ENCODE measurements at places on chromosomes 6 and 20.

DNA sequence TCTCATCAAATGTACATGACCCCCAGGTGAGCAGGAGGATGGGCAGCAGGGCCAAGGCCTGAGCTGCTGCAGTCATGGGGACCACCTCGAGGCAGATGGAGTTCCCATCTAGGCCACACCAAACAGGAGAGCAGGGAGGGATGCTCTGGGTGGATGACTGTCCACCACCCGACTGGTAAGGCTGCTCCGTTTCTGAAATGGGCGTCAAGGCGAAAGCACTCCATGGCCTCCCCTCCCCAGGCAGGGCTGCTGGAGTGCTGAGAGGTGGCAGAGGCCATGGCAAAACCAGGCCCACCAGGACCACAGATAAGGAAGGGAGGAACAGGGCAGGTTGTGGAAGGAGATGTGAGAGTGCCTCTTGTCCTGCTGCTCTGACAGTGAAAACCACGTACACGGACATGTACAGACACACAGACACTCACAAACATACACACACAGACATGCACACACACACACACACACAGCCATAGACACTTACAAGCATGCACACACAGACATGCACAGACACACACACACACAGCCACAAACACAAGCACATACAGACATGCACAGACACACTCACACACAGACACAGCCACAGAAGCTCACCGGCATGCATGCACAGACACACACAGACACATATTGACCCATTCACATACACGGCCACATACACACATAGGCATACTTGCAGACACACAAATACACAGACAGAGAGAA lies 93.2 kb downstream of the PSMG4 start:
- no peak for DNase-seq

GRCh38 chr6:47162793-47163192 lies 120.7 kb upstream of the ADGRF1 start:
- DNase-seq = no peak

DNA sequence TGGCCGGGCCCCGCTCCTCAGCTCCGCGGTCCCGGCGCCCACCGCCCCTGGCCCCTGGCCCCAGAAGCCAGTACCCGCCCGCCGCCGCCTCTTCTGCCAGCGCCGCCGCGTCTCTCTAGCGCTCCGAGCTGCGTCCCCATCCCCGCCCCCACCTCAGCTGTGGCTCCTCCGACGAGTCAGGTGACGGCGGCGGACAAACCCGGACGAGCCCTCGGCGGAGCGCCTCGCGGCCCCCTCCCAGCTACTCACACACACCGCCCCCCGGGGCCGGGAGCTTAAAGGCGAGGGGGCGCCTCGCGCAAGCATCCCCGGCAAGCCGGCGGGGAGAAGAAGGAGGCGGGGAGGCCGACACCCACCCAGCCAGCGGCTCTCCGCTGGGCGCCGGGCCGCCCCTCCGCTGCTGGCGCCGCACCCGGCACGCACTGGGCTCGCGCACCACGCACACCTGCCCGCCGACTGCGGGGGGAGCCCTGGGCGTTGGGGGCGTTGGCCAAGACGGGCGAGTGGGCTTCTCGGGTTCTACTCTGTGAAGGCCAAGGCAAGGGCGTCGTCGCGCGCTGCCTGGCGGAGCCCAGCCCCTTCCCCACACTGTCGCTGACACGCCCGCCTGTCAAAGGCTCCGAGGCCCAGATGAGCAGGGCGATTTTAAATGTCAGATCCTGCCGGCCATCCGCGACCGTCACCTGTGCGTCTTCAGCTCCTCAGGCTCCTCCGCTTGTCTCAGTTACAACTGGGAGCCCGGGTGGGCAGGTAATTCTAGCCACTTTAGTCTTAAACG lies at the start of gene SNAP91:
SNAP91 (minus strand) TSS at position 132 of the 778 bp plus-strand sequence. CDS start 1,174 bp downstream, outside the sequence.
- no peak for DNase-seq

GRCh38 chr20:59014680-59015389 lies 4.4 kb upstream of the TUBB1 start:
- no peak for DNase-seq

DNA sequence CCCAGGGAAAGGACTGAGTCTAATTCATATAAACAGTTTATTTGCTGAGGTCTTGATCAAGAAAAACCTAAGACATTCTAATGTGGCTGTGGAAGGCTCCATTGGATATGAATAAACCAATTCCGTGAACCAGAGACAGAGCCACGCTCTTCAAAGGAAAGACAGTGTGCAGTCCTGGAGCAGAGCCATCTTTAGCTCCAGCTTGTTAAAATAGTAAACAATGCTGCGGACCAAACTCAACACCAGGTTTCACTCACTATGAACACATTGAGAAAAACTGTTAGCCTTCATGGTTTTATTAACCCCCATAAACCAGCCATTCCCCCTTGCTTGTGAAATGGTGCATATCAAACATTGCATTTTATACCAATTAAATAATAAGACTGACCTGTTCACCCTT lies 61.9 kb downstream of the COL9A1 start:
- DNase-seq = no peak

DNA sequence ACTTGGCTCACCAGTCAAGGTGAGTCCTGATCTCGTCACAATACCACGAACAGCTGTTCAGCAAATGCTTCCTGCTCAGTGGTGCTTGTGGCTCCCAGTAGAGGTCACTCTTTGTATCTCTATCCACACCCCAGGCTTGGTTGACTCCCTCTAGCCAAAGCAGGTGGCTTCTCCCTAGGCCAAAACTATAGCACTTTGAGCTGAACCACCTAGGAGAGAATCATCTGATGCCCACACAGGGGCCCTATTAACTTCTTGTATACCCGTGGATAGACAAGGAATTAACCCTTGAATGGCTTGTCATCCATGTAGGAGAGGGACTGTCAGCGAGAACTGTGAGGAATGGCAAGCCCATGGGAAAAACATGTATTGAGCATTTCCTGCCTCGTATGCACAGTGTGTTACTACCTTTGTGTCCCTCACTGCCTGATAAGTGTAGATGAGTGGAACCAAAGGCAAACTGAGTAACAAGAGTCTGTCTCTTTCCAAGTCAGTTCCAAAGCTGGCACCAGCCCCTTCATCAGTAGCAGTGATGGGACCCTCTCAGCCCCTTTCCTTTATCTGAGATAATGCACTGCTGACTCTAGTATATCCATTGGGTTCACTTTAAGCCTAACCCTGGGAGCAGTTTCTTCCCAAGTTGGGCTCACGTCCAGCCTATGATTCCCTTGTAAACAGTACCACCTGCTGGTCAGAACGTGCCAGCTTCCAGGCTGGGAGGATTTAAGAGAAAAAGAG lies 42.5 kb downstream of the EIF2S2 start:
- peak; percentile 18 for DNase-seq

- no peak for DNase-seq
Observed at GRCh38 chr6:128446497-128446896, 73.9 kb downstream of the PTPRK start.

DNA sequence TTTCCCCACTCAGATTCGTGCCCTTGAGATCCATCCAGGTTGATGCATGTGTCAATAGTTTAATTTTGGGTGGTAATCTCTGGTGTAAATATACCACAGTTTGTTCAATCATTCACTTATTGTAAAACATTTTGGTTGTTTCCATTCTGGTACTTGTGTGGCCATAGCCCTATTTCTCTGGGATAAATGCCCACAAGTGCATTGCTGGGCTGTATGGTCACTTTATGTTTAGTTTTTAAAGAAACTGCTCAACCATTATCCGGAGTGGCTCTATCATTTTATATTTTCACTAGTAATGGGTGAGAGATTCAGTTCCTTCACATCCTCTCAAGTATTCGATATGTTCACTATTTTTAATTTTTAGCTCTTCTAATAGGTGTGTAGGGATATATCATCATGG lies 60.7 kb upstream of the RNF24 start:
- DNase-seq = no peak

GRCh38 chr20:47188540-47188939 lies 168.0 kb downstream of the ZMYND8 start:
- no peak for DNase-seq

DNA sequence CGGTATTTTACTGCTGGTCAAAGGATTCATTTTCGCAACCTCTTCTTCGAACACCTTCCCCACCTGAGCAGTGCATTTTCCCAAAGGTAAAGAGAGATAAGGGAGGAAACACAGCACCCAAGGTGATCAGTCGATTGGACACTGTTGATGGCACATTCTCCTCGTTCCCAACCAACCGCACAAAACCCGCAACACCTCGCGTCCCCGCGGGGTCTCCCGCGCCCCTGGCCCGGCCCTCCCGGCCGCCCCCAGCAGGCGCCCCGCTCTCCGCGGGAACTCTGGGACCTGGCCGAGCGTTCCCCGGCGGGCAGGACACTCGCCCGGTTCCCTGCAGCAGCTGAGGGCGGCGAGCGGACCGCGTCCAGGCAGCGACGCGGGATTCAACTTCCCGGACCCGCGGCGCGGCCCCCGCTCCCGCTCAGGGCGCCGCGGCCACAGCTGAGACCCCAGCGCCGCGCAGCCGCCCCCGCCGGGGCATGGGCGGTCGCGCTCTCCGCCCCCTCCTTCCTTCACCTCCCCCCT lies 506 bp downstream of the RGS17 start:
- no peak for DNase-seq

- DNase-seq = no peak
Observed at GRCh38 chr6:106702451-106703110, 73.2 kb downstream of the QRSL1 start.

DNA sequence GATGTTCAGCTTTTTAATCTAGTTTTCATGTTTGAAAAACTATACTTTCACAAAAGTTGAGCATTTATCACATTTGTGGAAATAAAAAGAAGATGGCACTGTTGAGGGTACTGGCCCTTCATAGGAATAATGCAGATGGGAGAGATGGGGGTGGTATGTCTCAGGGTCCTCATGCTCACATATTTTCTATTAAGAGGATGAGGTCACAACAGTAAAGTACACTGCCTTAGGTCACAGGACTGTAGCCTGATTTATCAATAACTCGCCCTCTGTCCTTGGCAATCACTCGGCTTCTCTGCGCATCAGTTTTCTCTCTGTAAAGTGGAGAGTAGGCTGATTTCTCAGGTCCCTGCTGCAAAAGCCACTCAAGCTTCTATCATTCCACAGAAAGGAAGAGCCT lies 55.9 kb downstream of the PPP1R3G start:
- DNase-seq = no peak

DNA sequence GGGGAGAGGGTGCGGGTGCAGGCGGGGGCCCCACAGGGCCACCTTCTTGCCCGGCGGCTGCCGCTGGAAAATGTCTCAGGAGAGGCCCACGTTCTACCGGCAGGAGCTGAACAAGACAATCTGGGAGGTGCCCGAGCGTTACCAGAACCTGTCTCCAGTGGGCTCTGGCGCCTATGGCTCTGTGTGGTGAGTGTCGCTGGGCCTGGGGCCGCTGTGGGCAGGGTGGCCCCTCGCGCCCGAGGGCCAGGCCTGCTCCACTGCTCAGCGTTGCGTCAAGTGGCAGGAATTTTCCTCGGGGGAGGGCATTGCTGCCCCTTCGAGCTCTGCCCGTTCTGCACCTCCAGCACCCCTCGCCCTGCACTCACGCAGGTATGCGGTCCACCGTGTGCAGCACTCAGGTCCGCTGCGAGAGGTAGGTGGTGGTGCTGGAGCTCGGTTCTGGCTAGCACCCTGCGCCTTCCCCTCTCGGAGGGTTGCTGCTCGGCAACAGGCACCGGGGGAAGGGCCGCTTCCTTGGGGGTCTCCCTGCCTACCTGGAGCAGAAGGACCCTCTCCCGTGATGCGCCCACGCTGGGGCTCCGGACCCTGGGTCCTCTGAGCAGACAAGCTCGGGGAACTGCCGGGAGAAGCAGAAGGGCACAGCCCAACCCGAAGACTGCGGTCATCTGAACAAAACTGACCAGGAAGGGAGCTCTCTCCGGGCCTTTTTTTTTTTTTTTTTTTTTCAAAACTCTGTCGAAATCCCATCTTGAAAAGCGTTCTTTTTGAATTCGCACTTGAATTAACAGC lies 674 bp downstream of the MAPK14 start:
- peak; percentile 17 for DNase-seq

GRCh38 chr6:106757722-106758467 lies 128.5 kb downstream of the QRSL1 start:
- DNase-seq = no peak

DNA sequence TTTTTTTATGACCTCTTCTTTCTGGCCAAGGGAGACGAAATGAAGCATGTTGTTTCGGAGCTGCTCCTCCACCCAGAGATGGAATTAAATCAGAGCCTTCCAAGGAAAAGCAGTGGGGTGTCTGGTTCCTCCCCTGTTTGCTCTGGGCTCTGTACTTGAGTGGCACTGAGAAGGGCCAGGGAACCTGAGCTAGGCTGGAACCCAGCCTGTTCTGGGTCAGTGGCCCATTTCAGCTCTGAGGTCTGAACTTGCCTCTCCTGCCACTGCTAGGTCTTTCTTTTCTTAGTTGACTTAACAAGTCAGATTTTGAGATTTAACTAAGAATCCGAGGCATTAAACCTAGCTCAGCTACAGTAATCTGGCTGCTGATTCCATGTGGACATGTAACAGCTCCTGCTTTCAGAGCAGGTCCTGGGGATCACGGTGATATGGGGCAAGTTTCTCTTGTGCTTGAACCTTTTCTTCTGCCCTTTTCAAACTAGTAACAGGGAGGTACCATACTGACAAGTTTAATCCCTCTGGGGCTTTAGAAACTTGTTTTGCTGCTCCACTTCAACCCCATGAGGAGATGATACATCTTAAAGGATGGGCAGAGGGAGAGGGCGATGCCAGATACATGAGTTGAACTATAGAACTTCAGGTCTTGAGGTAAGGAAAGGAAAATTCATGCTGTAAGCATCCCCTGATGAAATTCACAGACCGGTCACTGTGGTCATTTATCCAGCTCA lies 101.1 kb downstream of the SLC24A3 start:
- no peak for DNase-seq

- no peak for DNase-seq
Observed at GRCh38 chr6:17962436-17963031, 24.9 kb downstream of the KIF13A start.

- DNase-seq = no peak
Observed at GRCh38 chr6:39294133-39294532, 20.1 kb downstream of the KCNK17 start.

DNA sequence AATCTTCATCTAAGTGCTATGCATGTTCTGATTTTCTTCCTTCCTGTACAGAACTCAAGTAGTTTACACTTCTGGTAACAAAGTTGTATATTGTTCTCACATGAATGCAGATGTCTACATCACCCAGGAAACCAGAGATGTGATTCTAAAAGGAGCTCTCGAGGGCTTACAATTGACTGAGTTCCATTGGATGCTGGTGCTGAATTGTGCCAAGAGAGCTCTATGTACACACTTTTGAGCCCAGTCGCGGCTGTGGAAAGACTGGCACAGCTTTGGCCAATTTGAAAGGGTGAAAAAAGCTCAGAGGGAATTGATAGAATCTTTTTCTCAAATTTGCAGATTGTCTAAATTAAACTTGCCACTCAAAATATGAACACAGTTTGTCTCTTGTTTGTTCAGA lies 340.7 kb downstream of the LMBRD1 start:
- DNase-seq = no peak

- DNase-seq = no peak
Observed at GRCh38 chr6:158687506-158687905, 37.7 kb downstream of the SYTL3 start.

Measured in stimulated activated CD4-positive, alpha-beta T cell treated with anti-CD3 and anti-CD28 coated beads, TNF-alpha, amount 100 ng/mL, for 48 hours (primary cell).